ENCODE measurements at places on chromosomes 1 and 21.

GRCh38 chr1:221159608-221160007 lies 280.4 kb downstream of the HLX start:
- no peak for DNase-seq

GRCh38 chr1:95974586-95974985 lies 740.6 kb downstream of the RWDD3 start:
- no peak for DNase-seq

- DNase-seq: no peak
Observed at GRCh38 chr1:235960809-235961208, 94.1 kb upstream of the LYST start.

DNA sequence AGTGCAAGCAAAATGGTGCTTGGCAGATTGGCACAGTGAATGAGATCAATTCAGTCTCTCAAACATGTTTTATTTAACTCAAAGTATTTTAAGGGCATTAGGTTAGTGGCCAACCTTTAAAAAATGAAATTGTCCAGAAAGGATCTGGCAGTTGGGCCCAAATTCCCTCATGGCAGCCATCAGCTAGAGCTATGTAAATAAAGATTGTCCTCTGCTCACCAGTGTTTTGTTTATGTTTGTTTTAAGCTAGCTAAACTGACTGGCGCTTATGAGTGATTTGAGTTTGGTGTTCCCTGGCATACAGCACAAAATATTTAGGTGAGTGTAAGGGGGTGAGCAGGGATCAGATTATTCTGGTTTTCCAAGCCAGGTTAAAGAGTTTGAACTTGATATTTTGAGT lies 18.1 kb downstream of the HDAC1 start:
- DNase-seq: no peak

DNA sequence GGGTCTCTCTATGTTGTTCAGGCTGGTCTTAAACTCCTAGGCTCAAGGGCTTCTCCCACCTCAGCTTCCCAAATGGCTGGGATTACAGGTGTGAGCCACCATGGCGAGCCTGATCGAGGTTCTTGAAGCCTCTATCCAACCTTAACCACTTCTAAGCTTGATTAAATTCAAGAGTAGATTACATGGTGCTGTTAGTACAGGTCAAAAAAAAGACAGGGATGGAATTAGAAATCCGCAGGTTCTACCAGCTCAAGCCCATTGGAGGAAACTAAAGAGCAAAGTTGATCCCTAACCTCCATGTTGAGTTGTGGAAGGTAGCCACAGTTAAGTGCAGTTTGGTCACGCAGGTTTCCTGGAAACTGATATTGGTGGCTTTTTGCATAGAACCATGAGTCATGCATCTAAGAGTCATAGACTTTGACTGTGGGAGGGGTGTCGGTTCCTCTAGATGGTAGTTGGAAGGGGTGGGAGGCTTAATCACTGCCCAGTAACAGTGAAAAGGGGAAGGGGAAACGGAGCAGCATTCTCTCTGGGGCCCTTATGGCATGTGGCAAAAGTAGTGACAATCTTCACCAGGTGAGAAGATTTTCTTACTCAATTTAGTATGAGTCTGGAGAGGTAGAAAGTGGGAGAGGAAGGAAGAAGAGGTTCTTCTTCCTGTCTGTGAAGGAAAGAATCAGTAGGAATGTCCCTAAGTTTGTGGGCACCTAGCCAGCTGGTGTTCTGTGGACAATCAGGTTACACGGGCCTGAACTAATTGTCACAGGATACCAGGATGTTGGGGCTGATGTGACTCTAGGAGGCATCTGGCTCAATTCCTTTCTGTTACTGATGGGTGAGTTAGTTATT lies 7.0 kb downstream of the CD53 start:
- DNase-seq: peak; percentile 26

DNA sequence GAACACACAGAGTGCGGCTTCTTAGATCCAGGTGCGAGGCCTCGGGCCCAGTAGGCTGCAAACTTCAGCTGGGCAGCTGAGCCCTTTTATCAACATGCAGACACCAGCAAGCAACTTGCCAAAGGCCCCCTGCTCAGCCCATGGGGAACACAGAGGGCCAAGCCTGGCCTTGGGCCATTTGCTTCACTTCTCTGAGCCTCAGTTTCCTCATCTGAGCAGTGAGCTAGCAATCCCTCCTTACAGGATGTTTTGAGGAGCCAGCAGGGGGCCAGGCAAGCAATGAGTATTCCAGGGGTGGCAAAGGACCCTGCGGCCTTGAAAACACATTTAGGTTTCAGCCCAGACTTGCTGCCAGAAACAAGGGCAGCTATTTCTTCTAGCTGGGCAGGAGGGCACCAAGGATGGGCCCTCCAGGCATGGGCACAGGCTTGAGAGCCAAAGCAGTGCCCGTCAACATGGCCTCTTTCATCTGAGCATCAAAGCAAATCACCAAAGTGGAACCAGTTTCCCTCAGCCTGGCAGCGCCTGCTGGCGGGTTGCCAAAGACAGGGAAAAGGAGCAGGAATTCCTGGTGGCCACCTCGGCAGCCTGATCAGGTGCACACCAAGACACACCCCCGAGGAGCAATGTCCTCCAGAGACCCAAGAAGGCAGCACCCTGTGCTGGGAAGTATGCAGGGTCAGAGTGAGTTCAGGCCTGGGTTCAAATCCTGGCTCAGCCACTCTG lies 1.4 kb downstream of the MATN1 start:
- DNase-seq: no peak

GRCh38 chr1:97632075-97632474 lies 288.8 kb downstream of the DPYD start:
- DNase-seq: no peak

DNA sequence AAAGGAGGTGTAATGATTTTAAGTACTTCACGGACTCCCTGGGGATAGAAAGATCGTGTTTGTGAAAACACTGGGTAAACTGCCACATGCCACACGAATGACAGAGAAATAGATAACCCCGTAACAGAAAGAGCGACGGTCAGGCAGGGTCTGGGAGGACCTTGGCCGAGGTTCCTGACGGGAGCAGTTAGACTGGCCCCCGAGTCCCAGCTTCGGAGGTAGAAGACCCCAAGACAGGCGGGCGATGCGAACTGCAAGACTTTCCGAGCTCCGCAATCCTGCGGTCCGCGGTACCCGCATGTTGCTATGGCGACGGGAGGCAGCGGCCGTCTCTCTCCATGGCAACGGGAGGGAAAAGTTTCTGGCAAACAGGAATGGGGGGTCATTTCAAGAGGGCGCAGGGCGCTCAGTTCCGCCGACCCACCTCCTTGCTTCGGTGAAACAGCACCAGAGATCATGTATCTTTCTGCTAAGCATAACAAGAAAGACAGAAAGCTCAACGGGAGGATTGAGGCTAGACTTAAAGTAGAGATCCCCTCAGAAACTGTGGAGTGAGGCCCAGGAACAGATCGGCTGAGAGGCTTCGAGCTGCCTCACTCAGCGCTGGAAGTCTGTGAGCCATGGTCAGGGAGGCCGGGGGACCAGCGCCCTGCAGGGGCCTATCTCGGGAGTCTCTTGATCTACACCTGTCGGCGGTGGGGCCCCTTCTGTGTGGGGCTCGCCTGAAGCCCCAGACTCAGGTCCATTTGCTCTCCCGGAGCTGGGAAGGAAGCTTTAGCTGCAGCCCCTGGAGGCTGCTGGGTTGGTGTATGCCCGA lies 685 bp upstream of the SYT6 start:
- no peak for DNase-seq

DNA sequence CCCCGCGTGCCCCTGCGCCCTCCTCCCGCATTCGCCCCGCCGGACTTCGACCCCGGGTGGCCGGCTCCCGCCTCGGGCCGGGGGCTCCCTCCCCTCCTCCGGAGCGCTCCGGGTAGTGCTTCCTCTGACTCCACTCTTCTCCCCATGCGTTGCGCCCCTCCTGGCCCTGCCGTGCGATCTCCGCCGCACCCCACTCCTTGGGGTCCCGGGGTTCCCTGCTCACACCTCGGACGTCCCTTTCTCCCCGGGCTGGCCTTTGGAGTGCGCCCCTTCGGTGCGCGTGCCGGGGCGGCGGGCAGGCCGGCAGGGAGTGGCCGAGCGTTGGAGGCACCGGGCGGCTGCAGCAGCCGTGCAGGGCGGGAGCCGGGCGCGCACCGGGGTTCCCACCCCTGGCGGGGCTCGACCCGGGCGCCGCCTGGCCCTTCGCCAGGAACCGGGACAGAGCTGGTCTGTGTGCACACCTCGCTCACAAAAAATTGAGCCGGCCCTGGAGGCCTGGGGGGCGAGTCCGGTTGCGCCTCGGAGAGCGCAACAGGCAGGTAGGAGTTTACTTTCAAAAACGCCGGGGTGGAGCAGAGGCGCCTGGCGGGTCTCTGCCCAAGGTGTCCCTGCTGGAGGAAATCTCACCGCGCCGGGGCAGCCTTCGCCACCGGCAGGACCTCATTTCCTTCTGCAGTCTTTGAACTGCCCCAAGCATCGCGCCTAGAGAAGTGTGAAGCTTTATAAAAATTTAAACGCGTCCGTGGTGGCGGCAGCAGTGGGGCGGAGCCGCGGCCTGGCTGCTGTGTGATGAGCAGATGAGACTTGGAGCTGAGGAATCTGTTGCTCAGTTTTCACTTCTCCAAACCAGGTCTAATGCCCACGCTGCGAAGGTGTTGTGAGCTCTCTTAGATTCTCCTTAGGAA lies 650 bp downstream of the VANGL1 start:
- DNase-seq: no peak

DNA sequence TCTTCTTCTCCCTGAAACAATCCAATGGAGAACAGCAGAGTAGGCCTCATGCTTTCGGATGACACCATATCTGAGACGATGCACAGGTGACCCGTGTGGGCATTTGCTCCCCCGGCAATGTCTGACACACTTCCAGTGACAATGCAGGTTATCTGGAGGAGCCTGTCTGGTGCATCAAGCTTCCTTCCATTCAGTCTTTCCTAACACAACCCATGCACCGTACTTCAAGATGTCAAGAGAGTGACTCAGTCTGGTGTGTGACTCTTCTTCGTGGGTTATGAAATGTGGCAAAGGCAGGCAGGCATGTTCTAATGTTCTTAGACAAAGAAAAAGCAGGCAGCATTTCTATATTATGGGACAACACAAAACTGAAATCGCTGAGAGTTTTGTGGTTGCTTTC lies 159.1 kb downstream of the EDEM3 start:
- DNase-seq: no peak

- no peak for DNase-seq
Observed at GRCh38 chr1:85088408-85088784, 40.1 kb upstream of the MCOLN3 start.

DNA sequence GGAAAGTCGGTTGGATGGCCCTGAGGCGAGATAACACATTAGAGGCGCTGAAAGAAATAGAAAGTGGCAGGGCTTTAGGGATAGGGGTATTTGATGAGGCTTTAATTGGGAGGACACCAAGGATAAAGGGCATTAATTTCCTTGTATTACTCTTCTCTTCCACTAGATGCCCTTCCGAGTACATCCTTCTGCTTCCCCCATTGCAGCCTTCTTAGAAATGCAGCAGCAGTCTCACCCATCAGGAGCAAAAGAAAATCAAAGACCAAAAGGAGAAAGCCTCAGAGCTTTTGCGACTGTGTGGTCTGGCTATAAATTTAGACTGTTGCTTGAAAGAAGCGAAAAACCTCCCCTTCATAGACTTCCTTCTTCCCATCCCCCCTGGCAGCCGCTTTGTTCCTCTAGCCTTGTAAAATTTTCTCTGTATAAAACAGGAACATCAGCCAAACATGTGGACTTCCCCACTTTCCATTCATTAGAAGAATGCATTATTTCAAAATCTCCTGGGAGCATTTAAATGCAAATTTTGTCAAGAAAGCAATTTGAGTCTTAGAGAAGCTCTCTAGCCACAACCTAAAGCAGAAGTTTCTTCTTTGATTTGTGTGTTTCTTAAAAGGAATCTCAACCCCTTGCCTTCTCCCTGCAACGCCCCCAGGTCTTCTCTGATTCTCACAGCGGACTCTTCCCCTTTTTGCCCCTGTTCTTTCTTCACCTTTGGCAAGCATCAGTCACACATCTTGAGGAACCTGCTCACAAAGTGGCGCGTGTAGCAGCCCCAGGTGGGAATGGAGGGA lies 76.6 kb downstream of the NDUFS5 start:
- DNase-seq: no peak

DNA sequence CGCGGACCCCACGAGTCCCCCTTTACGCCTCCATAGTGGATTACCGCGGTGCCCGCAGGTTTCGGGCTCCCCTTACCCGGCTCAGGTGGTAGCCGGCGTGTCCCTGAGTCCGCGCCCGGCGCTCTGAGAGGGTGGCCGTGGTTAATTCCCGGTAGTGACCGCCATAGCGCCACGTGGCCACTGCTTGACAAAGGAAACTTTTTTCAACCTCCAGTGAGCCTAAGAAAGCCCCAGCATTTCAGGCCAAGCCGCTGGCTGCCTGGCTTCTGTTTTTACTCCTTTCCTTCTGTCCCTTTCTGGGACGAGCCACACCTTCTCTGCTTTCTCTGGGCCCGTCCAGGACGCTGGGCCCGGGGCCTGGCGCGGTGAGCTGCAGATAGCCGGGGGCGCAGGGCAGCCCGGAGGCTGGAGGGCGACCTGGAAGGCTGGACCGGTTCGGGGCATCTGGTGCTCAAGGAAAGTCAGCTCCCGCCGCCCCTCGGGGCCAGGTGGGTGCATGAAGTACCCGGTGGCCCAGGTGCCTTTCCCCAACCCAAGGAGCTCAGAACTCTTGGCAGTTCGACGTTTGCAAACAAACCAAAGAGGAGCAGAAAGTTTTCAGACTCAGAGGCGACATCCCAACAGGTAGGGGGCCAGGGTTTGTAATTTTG lies 540 bp upstream of the C1orf198 start:
- DNase-seq: no peak

DNA sequence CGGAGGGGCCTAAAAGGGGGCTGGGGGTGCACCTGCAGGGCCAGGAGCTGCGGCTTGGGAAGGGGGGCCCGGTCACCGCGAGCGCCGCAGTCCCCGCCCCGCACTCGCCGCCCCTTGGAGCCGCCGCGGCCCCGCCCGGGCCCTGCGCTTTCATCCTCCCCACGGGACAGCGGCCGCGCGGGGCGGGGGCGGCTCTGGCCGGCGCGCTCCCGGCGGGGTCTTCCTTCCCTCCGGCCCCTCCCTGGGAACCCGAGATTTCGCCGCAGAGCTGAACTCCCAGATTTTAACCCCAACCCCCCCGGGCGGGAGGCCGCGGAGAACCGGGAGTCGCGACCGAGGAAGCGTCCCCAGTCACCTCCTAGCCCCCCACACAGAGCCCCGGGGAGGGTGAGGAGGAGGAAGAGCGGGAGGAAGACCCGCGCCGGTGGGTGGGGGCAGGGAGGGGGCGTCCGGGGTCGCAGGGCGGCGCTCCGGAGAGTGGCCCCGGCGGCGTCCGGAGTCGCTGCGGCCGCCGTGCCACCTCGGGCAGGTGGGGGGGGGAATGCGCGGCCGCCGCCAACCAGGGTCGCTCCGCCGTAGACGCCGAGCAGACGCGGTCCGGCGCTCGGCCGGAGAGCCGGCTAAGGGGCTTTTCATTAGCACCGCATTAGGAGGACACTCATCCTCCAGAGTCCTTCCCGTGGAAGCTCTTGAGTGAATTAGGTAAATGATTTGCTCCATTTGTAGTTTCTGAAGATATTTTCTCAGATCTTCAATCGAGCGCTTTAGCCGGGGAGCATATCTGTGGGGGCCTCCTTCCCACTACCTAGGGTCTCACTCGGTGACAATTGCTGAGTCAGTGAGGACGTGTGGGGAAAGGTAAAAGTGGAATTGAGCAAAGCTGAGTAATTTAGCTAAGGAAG lies 31.6 kb upstream of the NFIA start:
- DNase-seq: no peak

All from activated CD4-positive, alpha-beta T cell treated with anti-CD3 and anti-CD28 coated beads, Interleukin-2, amount 50 U/mL, for 1 hour (primary cell).